ENCODE measurements at places on chromosomes 7 and 10.

DNA sequence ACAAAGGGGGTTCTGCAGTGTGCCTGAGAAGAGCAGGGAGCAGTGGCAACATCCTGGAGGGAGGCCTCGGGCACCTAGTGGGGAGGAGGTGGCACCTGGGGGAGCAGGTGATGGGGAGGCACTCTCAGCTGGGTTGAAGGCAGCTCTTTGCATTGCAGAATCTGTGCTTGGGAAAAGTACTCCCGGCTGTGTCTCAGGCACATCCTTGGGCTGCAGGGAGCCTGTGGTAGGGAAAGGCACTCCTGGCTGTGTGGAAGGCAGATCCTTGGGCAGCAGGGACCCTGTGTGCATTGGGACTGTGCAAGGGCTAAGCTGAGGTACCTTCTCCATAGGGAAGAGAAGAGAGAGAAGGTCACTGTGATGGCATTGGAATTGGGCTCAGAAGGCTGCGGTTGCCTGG, 52.8 kb upstream of the ANTXRL start:
- DNase-seq = no peak

DNA sequence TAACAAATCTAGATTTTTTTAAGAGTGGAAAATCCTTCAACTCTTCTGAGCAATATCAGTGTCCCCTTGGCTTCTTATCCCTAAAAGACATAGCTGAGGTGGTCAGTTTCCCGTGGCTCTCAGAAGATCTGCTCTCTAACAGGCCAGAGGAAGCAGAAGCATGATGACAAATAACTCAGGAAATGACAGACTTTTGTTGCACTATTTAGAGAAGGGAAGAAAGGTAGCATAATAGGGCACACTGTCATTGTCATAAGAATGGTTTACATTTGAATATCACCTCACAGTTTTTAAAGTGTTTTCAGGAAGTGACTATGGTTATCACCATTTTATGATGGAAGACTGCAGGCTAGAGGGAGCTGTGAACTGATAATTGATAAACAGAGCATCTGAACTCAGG, 33.6 kb upstream of the RAPGEF5 start:
- DNase-seq = no peak

- DNase-seq = no peak
Observed at GRCh38 chr10:650441-650851, 39.0 kb downstream of the DIP2C start.

DNA sequence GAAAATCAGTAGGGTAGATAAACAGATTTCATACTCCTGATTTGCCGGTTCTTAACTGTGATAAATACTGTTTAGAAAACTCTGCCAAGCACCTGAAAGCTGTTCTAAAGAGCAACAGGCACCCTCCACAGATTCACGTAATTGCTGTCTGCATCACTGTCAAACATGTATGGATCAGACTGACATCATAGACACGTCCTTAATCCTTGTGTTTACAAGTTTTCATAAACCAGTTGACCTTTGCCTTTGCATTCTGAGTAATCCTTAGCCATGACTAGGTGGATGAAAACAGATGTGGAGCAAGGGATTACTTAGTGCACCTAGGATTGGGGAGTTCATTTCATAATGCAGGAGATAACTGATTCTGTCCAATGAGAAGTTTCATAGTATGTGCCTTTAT, 41.6 kb downstream of the SLC39A12 start:
- no peak for DNase-seq

DNA sequence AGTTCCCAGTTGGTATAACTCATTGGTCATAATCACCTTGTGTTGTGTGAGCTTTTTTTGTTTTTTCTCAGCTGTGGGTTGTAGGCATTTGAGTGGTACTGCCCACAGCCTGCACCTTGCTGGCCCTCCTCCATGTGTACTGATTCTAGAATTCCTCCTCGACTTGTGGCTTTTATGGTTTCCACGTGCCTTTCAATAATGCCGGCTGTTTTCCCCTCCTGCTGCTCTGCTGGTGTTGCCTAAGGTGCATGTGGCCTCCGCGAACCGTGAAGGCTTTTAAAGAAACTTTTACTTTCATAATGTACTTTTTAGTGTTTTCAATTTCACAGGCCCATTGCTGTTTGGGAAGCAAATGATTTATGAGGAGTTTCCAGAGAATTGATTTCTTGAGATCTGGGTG, 518.0 kb downstream of the REEP3 start:
- DNase-seq = no peak

- no peak for DNase-seq
Observed at GRCh38 chr10:13643016-13643415, 56.3 kb downstream of the PRPF18 start.

GRCh38 chr7:45670227-45670626, 96.1 kb downstream of the ADCY1 start:
- no peak for DNase-seq

All from GM10248 (cell line).